ENCODE measurements at places on chromosomes 2 and 18.

DNA sequence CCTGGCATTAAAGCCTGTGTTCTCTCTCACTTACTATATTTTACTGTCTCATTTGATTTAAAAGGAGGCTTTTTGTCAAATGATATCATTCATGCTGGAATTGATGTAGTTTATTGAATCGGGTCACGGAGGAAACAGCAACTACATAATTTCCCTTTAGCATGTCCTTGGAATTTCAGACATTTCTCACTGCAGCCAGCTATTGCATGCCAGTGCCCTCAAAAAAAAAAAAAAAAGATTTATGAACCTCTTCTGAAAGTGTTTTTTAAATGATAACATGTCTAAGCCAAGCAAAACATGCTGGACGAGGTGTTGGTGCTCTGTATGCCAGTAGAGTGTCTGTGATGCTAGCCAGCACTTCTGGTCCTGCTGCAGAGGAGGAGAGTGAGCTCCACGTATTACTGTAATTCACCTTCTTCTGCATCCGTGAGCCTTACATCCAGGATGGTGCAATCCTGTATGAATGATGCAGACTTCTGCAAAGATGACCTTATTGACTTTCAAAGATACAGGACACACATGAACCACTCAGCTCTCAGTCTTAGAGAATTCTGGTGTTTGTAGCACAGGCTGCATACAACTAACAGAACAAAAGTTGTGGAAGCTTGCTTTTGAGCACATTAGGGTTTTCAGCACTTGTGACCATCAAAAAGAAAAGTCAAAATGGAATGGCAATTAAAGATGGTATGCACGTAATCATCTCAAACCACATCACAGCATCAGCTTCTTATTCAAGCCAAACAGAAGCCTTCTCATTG lies 31.1 kb downstream of the UGP2 start:
- no peak for DNase-seq

GRCh38 chr2:96594691-96595152 lies 43.4 kb downstream of the KANSL3 start:
- DNase-seq, result peak; percentile 50

GRCh38 chr18:23927821-23928746 lies 86.5 kb upstream of the TTC39C start:
- DNase-seq, result no peak

DNA sequence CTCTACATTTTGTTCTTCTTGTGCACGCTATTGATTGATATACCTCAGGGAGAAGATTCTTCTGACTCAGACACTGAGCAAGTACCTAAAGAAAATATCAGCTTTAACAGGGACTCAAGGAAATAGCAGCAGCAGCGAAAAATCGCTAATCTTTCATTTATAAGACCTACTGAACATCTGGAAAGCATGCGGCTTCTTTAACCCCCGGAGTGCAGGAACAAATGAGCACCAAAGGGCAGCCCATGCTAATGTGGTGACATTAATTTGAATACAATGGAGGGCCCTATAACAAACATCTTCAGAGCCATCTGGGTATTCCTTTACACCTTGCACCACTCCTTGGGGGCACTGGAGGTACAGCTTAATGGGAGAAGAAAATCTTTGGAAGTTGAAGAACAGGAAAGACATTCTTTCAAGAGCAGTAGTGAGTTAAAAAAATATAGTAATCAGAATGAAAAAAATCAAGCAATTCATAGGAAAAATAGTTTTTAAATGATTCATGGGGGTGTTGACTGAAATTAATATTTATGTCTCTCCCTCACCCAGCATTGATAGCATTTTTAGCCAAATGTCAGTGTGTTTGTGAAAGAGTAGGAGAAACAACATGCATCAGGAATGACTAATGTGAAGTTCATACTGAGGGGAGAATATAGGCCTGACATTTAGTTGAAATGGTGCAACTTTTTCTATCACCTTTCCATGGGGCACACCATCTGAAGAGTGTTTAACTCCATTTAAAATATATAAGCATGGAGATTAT lies 281.7 kb downstream of the HRH4 start:
- DNase-seq, result no peak

- DNase-seq, result no peak
Measured at GRCh38 chr2:232487385-232488096, at the start of gene ECEL1. ECEL1 (minus strand) TSS chr2:232487834; CDS start chr2:232486653, 1,181 bp downstream.

DNA sequence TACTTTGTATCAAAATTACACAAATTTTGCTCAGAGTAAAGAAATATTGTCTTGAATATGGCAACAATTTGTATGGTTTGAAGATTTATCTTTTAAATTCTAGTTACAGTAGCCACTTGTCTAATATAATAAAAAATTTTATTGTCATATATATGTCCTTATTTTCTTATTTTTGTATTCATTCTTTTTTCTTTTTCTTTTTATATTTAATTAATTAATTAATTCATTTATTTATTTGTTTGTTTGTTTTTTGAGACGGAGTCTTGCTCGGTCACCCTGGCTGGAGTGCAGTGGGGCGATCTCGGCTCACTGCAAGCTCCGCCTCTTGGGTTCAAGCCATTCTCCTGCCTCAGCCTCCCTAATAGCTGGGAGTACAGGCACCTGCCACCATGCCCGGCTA lies 3.7 kb upstream of the CDH19 start:
- DNase-seq, result no peak
